ENCODE measurements at places on chromosomes 2 and 18. TPM values are rescaled to one million over a fixed set of nuclear protein-coding genes. Genes with fewer than 3 reads are reported as not detected.
A peak's percentile ranks its signal among the peaks of the same experiment; 100 is the strongest.

DNA sequence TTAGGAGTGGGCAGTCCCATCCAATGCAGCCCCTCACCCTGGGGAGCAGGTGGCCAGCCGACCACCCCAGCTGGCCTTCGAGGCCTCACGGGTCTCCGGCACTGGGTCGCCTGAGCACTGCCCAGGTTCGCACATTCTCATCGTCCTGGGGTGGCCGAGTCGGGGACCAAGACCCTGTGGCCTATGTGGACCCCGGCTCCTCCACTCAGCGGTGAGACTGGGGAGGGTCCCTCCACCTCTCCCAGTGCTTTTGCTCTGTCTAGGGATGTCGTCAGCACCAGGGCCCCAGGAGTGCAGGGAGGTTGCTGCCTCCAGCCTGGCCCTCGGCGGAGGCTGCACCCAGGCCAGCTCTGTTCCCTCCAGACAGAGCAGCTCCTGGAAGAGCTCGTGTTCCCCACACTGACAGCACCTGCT lies 89.6 kb downstream of the TPO start:
- DNase-seq = peak; percentile 72

GRCh38 chr2:111165084-111165483 lies 44.4 kb downstream of the BCL2L11 start:
- no peak for DNase-seq

- peak; percentile 95 for DNase-seq
These were observed 4.7 kb downstream of the CAPG start for GRCh38 chr2:85405201-85406059.

DNA sequence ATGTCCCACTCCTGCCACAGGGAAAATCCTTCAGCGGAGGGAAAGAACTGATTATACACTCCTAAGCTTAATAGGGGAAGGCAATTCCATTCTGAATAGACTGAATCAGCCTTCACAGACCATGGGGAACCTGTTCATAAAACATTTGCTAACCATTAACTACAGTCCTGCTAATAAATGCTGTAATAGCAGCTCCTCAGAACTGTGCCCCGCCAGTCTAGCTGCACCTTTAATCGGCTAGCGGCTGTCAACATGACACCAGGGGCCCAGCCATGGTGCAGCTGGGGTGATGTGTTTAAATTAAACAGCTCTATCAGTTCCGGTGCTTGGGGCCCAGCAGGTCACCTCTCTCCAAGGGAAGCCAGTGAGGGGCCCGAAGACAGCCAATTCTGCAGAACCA lies 77.8 kb downstream of the GALNT14 start:
- no peak for DNase-seq

- DNase-seq = peak; percentile 64
These were observed 42.5 kb downstream of the FER1L5 start for GRCh38 chr2:96684883-96685576.

DNA sequence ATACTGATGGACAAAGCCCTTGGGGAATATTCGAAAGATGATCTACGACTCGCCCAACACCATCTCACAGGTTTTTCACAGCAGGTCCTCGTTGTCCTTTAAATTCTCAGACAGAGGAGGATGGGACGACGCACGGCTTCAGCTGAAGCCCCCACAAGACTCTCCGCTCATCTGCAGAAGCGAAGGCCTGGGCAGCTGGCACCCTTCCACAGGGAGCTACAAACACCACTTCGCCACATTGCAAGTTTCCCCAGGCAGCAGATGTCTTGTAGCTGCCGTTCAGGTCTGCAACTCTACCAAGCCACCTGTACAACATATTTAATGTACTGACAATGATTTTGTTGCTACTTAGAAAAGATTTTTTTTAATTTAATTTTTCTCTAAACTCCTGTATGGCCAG lies 642.9 kb downstream of the ZEB2 start:
- no peak for DNase-seq

DNA sequence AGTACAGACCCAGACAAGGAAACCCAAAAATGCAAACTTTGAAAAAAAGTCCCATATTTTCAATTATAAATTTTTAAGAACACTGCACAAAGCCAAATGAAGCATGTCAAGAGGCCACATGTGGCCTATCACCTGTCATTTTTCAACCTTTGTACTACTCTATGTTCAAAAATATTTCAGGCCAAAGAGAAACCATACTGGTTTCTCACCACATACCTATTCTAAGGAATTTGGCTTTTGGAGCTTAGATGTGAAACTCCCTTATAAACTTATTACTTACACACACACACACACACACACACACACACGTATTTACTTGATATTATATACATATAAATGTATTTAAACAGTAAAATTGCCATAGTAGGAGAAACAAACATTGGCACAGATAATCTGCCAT lies 338.7 kb downstream of the TXNL1 start:
- no peak for DNase-seq

- peak; percentile 90 for DNase-seq
These were observed 705 bp downstream of the EFR3B start for GRCh38 chr2:25042321-25043240.

- DNase-seq = no peak
These were observed 267.3 kb downstream of the CLIP4 start for GRCh38 chr2:29382486-29382885.

GRCh38 chr2:234544659-234545611 lies 48.1 kb upstream of the ARL4C start:
- DNase-seq = peak; percentile 91

DNA sequence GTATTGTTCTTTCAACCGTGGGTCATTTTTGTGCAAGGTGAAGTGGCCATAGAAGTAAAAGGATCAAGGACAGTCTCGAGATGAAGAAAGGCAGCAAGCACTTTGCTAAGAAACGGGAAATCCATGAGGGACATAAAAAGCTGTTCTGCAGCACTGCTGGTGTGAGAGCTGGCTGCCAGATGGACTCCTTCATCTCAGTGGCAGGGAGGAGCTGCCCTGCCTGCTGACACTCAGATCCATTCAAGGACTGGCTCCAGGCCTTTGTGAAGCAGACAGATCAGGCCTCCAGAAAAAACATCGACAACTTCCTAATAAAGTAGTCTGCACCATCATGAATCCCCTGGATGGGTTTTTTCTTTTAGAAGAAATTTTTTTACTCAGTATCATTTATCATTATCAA lies 29.5 kb downstream of the RMC1 start:
- DNase-seq = no peak

DNA sequence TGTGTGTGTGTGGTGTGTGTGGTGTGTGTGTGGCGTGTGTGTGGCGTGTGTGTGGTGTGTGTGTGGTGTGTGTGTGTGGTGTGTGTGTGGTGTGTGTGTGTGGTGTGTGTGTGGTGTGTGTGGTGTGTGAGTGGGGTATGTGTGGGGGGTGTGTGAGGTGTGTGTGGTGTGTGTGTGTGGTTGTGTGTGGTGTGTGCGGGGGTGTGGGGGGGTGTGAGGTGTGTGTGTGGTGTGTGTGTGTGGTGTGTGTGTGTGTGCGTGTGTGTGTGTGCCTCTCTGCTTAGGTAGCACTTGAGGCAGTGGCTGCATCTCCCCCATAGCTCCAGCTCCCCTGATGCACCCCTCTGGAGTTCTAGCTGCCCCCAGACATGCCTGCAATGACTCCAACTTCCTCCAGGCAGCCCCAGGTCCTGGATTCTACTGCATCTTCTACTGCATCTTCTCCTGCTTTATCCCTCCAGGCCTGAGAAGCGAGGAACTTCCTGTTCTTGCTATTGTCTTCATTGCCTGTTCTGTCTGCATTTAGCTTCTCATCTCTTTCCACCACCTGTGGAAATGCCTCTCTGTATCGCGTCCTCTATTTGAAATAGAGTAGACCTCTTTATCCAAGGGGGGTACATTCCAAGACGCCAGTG lies 22.2 kb upstream of the MLPH start:
- peak; percentile 52 for DNase-seq

GRCh38 chr2:178427458-178427857 lies 23.5 kb downstream of the PRKRA start:
- no peak for DNase-seq

DNA sequence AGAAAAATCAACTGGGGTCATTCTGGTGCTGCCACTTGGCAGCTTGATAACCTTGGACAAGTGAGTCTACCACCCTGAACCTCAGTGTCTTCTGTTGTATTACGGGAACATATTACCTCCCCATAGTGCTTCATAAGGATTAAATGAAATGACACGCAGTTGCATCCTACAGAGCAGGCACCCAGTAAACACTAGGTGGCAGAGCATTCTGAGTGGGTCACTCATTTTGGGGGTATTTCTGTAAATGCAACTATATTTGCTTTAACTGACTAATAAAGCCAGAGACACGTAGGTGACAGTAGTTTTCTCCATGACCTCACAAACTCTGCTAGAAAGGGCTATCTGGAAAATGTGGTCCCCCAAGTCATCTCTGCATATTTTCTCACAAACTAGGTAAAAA lies 4.7 kb downstream of the CD226 start:
- DNase-seq = no peak

DNA sequence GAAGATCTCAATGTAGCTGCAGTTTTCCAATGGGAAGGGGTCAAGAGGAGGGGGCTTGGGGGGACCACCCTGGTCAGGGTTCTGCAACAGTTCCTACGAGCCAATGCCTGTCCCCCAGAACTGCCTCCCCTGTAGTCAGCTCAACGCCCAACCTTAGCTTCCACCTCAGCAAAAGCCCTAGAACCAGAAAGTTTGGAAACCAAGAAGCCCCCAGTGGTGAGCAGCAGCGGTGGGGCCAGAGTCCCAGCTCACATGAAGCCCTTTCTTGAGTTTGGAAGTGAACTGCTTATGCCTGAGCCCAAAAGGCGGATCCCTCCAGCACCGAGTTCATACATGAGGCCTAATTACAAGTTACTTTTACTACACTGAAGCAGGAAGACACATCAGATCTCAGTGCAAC lies 162.4 kb downstream of the HDAC4 start:
- no peak for DNase-seq

DNA sequence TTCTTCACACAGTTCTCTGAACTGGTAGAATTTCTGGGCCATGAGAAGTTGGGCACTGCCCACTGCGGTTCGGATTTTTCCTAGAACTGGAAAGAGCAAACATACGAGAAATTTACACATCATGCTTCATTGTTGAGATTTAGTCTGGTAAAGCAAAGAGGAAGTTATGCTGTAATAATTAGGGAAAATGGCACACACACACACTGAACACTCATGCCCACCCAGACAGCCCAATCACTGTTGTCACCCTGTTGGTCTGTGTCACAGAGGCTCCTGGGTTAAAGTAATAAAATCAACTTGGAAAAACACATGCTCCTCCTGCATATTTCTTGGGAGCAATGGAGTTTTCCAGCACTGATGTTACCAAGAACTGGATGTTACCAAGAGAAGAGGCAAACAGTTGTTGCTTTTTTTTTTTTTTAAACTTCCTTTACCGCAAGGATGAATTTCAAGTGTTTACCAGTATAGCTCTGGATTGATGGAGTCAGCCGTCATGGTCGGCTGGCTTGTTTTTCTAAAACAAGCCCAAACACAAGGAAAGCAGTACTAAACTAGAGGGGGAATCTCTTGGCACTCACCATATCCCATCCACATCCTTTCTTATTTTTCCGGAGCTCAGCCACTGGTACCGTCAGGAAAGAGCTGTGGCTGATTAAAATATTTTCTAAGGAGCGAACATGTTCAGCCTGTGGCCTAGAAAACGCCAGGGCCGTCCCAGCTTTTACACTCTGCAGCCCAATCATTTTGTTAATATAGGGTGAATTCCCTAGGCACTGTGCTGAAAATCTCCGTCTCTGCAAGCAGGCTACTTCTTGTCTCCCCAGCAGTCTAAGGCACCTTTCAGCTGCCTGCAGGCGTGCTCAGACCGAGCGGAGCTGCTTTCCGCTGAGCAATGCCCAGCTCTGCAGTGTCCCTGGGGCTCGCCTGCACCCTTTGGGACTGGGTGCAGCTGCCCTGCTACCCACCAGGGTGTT lies 58.9 kb downstream of the TGIF1 start:
- DNase-seq = no peak

- peak; percentile 44 for DNase-seq
These were observed 130.1 kb downstream of the SLC8A1 start for GRCh38 chr2:40321822-40322221.

- no peak for DNase-seq
These were observed 40.5 kb downstream of the CNTNAP5 start for GRCh38 chr2:124065636-124066035.

DNA sequence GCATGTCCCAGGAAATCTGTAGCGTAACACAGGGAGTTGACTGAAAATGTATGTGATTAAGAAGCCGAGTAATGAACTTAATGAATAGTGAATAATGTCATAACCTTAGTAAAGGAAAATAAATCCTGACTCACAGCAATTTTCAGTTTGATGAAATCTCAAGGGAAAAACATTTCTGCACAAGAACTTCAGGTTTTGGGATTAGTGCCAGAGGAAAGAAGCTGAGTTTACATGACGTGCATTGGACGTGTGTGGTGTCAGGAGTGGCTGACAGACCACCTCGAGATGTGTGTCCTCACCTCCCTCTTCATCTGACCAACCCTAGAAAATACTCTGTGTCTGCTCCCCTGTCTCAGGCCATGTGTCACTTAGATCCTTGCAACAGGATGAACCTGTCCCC lies 39.1 kb downstream of the VWA3B start:
- no peak for DNase-seq

DNA sequence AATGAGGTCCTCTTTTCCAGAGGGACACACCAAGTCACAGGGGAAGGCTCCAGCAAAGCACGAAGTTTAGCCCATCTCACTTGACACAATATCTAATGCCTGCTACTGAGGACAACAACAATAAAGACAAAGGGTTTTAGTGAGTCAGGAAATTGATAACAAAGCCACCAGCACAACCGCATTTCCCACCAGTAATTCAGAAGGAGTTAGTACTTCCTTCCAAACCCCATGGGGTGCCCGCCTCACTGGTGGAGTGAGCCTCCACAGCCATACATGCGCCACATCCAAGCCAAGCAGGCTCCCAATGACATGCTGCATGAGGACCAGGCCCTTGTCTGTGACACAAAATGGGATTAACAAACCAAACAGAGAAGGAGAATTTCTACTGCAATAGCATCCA lies 40.1 kb downstream of the MRPL35 start:
- no peak for DNase-seq

- DNase-seq = no peak
These were observed 289.4 kb downstream of the ZEB2 start for GRCh38 chr2:144230448-144231085.

- DNase-seq = no peak
These were observed 24.7 kb downstream of the B4GALT6 start for GRCh38 chr18:31659576-31660177.

The SKOR2 gene
- total RNA-seq = not detected

The RAX gene
- total RNA-seq = not detected

The CCBE1 gene
- total RNA-seq = 53.0 TPM

The DLX2 gene
- total RNA-seq = 0.59 TPM

The DRC1 gene
- 0.36 TPM for total RNA-seq

The GPR39 gene
- total RNA-seq = 3.6 TPM

The DNER gene
- total RNA-seq = 0.36 TPM

The COLEC11 gene
- total RNA-seq = under 0.01 TPM

The RNF103 gene
- 28.2 TPM for total RNA-seq

The CDCA7 gene
- total RNA-seq = 1.1 TPM

The DSC3 gene
- under 0.01 TPM for total RNA-seq

The VWA3B gene
- 0.59 TPM for total RNA-seq
